HT-29 (cell line): ENCODE measurements at places on chromosomes 1 and 21.
A peak's percentile ranks its signal among the peaks of the same experiment; 100 is the strongest.

DNA sequence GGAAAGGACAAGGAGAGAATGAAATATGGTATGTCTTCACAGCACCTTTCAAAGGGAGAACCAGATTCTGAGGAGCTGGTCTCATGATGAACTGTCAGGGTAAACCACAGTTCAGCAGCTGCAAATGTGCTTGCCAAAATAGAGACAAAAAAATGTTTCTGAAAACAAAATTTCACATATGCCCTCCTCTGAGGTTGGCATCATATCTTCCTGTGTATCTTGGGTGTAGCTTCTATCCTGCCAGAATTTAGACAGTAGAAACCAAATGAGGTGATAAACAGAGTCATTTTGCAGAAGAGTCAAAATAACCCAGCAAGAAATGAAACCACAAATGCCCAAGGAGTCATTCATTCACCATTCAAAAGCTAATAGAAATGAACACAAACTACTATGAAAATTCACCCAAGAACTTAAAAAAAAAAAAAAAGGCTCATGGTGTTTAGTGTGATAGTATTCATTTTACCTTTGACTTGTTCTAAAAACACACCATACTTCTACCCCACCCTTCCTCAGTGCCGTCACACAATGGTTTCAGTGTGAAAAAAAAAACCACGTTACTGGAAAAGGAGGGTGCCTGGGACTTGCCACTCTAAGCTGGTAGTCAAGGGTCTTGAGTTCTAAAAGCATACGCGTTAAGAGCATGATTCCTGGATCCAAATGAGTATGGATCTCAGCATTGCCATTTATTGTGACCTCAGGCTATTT is 18.5 kb downstream of the SELL start:
- DNase-seq = no peak

- no peak for DNase-seq
Measured at GRCh38 chr1:16226490-16227179, 10.3 kb downstream of the CPLANE2 start.

GRCh38 chr21:28734522-28735175 is 258.0 kb downstream of the LTN1 start:
- peak; percentile 26 for DNase-seq

- DNase-seq = no peak
Measured at GRCh38 chr1:32242341-32242851, 4.6 kb upstream of the FAM167B start.

DNA sequence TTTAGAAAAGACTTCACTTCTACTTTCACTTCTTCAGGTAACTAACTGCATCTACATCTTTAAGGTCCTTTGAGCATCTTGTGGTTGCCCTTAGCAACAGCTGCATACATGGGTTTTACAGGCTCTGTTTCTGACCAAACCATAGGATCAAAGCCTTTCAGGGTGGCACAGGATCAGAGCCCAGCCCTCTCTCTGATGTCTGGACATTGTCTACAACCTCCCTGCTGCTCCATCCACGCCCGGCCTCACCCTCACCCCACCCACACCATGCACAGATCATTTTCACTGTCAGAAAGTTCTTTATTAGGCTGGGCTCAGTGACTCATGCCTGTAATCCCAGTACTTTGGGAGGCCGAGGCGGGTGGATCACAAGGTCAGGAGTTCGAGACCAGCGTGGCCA is 5.2 kb downstream of the NCF2 start:
- DNase-seq = no peak

DNA sequence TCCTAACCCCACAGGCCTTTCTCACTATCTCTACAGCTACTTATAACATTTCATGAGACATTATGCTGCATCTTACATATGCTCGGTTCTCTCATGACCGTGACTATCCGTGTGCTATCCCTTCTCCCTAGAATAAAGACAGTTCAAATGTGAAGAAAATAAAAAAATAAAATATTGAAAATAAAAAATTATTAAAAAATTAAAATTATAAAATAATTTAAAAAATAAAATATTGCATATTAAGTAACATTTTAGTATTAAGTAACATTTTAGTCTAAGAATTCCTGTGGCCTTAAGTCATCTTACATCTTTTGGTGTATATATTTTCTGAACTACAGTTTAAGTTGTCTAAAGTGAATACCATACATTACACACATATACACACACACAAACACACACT is 415.5 kb downstream of the DPYD start:
- no peak for DNase-seq

DNA sequence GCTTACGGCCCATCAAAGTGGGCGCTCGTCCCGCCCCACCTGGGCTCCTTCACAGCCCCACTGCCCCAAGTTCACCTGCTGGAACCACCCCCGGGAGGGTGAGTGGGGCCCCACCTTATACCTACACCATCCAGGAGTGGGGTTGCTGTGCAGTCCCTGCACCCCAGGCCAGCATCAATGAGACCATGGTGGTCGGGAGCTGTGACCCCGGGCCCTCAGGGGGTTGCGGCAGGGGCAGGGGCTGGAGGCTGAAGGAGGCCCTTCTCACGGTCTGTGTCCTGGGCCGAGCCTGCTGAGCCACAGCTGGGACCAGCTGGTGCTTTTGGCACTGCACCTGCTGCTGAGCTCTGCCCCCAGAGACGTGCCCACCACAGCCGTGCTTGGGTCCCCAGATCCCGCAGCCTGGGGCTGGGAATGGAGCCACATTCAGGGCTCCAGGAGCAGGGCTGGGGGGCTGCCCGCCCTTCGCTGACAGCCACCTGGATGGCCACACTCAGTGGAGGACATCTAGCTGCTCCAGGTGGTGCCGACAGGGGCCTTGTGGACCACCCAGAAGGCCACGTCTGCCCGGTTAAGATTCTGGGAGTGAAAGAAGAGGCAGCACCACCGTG is 17.4 kb downstream of the ACTRT2 start:
- no peak for DNase-seq

GRCh38 chr1:2306151-2306978 is 78.2 kb downstream of the SKI start:
- no peak for DNase-seq

GRCh38 chr1:8396083-8396785 is 78.3 kb downstream of the SLC45A1 start:
- DNase-seq = no peak

- no peak for DNase-seq
Measured at GRCh38 chr1:178739285-178740045, 14.4 kb downstream of the RALGPS2 start.

DNA sequence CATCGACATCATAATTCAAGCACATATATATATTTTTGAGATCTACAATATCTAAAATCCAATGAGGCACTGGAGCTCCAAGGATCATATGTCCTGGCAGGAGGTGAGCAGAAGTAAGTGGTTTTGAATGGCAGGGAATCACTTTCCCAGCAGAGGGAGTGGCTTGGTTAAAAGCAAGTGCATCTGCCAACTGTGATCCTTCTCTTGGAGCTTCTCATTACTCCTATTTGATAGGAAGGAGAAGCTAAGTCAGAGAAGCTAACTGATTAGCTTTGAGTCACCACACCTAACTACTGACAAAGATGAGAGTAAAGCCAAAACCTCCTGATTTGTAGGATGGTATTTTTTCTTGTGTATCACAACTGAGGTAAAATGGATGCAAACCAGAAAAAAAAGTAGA is 55.0 kb downstream of the ALG14 start:
- no peak for DNase-seq

GRCh38 chr1:88595355-88596002 is 88.6 kb upstream of the PKN2 start:
- peak; percentile 78 for DNase-seq

- no peak for DNase-seq
Measured at GRCh38 chr21:14243874-14244273, 27.9 kb downstream of the RBM11 start.

- DNase-seq = no peak
Measured at GRCh38 chr1:10160907-10161490, 49.4 kb upstream of the KIF1B start.

- no peak for DNase-seq
Measured at GRCh38 chr1:231991231-231991630, 364.6 kb downstream of the DISC1 start.

DNA sequence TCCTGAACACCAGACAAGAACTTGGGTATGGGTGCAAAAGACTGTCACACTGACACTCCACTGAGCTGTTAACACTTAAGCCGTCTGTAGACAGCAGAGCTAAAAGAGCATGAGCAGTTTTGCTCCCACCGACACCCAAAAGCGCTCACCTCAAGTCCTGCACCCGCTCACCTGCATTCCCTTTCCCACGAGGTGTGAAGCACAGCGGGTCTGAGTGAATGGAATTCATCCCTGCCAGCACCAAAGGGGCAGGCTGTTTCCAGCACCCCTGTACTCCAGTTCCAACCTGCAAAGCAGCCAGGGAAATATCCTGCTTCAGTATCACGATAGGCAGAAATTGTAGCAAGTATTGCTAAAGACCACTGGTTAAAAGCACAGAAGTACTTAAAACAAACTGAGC is 28.8 kb downstream of the KRTAP21-3 start:
- DNase-seq = no peak

DNA sequence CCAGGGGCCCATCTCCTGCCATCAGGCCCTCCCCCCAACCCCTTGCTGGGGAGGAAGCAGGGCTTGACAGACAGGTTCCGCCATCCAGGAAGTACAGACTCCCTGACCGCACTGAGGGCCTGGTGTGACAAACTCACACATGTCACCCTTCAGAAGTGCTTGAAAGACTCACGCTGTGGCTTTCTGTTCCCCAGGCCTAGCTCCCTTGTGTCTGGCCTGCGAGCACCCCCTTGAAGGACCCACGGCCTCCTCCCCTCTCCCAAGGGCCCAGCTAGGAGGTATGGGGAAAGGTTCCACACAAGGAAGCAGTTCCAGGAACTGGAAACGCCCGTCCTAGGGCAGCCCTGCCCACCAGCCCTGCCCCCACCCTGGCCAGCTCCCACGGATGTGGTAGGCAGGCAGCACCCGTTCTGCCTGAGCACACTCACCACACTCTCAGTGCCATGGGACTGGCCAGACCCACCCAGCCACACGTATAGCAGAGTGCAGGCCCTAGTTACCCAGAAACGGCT is 26.7 kb downstream of the SLC2A1 start:
- DNase-seq = peak; percentile 90

DNA sequence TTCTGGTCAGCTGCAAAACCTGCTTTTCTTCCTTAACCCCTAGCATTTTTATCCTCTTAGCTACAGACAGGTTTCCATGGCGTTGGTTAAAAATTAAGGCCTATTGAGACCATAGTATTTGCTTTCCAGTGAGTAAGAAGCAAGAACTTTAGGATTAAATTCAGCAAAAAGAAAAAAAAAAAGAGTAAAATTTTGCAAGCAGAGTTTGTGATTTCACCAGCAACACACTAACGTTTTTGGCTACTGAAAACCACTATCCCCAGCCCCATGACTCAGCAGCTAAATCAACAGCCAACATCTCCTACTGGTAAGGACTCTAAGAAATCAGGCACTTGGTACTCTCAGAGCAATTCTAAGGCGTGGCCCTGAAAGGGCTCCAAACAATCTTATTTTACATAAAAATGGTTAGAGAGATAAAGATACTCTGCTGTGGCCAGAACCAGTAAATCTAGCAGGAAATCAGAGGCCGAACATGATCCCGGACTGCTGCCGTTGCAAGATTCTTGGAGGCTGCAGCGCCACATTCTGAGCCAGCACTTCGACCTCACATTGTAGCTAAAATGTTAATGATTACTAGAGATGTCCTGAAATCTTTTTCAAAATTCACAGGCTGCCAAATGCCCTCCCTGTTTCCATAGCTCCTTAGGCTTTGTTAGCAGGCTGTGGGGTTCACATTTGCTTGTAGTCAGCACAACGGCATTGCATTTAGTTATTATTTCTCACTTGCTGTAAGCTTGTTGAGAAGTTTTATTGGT is 1.6 kb upstream of the ENO1 start:
- DNase-seq = peak; percentile 74

DNA sequence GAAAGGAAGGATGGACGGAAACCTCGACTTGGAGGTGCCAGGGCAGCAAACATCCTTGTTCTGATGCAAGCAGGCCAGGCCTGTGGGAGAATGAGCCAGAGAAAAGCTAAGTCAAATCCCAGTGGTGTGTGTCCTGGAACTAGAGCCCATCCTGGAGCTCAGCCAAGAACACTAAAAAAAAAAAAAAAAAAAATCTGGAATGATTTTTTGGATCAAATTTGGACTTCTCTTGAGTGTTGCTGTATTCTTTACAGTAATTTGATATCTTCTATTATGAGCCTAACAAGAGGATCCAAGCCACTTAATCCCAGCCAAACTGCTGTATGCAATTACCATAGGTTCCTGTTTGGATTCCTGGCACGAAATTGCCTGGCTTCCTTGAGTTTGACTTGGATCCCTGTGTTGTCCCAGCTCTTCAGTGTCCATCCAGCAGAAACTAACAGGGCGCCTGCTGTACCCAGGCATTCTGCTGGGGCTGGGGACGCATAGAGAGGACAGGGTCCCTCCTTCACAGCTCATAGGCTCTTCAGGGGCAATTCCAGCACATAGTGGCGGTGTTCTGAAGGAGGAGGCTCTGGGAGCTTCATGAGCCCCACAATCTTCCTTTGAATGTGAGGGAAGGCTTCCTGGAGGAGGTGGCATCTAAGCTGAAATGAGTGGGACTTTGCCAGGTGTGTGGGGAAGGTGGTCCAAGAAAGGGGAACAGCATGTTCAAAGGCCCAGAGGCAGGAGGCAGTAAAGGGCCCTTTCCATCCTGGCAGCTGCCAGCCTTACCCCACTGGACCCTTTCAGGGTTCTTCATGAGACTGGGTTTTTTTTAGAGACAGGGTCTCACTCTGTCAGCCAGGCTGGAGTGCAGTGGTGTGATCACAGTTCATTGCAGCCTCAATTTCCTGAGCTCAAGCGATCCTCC is 24.7 kb downstream of the EPHX1 start:
- DNase-seq = no peak

GRCh38 chr1:63674238-63674864 is 81.1 kb downstream of the PGM1 start:
- DNase-seq = peak; percentile 96

DNA sequence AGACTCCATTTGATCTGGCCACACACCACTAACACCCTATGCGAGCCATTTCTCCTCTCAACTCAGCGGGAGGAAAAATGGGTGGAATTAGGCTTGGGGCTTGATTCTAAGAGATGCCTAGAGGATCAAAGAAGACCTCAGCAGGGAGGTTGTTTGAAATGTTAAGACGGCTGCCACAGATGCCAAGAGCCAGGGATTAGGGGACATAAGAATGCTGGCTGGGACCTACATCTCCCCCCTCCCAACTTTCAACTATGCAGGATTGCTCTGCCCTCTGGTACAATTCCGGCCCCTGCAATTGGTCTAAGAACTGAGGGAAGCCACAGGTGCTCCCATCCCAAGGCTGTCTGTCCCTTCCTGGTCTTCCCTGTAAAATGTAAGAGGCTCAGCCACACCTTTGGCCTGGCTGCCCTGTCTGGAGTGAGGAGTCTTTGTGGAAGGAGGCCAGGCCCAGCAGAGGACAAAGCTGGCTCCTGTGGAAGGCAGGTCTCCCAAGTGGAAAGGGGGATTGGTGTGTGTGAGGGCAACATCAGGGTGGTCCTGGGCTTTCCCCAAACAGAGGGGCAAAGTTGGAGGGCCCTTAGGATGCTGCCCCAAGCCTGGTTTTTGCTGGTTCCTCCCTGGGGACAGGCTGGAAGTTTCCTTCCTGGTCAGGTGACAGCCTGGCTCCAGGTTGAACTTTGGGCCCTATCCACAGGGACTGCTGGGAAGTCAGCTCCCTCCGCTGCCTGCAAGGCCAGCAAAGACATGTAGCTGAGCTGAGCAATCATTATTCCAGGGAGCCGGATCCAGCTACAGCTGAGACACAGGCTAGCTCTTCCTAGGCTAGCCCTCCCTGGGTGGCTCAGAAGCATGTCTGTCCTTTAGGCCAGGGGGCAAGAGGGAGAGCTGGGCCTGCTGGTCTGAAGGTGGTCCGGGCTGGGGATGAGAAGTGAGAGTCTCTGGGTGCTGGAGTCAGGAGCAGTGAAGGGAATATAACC is 34.5 kb upstream of the SYNC start:
- peak; percentile 72 for DNase-seq
